ENCODE measurements at places on chromosomes 7 and 10.

DNA sequence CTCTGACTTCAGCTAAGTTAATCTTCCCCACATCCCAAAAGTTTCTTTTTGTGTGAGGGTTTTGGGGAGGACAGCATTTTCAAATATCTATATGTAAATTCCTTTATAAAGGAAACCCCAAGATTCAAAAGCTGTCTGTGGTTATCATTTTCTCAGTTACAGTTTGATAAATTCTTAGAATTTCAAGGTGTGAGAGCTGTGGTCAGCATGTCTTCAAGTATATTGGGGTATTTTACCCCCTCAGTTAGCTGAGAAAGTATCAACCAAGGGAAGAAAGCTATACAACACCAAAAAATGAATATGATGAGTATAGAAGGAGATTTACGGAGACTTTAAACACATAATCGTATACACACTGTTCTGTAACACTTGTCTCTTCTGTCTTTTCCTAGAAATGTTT is 109.2 kb downstream of the SND1 start:
- no peak for DNase-seq

DNA sequence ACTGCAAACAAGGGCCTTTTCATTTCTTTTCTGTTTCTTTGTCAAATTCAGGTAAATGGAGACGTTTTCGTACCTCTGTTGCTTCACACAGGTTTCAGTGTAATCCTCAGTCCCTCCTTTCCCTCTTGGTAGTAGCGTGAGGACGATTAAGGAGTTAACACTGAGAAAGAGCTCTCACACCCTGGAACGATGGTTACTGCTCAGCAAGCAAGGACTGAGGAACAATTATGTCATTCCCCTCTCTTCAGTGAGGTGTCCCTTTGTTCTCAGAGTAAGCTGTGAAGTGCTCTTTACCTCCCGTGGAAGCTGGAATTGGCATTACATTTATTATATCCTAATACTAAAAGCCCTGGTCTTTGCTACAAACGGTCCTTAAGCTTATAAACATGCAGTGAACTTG is 95.9 kb downstream of the FANK1 start:
- DNase-seq: no peak

DNA sequence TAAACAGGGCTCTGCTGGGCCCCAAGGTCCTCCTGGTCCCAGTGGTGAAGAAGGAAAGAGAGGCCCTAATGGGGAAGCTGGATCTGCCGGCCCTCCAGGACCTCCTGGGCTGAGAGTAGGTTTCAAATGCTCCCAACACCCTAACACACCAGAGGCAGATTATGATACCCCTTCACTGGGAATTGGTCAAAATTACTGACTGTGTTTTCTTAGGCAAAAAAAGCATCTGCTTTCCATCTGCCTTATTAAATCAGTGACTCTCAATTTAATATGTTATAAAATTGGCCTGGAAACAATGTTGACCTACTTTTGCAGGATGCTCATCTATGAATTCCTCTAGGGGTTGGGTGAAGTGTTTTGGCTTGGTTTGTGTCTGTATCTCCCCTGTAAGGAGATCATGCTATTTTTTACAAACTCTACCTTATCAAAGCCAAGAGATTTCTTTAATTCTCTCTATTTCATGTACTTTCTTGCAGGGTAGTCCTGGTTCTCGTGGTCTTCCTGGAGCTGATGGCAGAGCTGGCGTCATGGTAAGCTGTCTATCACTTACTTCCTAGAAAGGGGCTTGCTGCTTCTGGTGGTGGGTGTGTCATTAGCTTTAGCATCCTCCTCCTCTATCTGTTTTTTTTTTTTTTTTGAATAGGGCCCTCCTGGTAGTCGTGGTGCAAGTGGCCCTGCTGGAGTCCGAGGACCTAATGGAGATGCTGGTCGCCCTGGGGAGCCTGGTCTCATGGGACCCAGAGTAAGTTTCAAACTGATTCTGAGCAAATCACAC is 15.9 kb downstream of the COL1A2 start:
- no peak for DNase-seq

DNA sequence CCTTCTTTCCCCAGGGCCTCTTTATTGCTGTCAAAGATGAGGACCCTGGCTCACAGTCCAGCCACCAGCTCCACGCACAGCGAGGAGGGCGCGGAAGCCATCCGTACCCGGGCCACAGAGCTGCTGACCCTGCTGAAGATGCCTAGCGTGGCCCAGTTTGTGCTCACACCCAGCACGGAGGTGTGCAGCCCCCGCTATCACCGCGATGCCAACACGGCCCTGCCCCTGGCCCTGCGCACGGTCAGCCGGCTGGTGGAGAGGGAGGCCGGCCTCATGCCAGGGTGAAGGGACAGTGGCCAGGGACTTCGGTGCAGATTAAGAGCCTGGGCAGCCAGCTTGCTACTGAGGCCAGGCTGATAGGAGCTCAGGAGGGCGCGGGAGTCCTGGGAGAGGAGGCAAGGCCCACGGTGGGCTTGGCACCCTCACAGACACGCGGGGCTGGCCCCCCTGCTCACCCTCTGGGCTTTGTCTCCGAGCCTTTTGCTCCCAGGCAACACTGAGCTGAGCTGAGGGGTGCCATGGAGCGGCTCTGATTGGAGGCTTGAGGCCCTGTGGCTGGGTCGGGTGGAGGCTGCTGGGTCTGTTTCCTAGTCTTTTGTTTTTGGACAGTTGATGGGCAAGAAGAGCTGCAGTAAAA is 15.8 kb downstream of the AP5Z1 start:
- no peak for DNase-seq

DNA sequence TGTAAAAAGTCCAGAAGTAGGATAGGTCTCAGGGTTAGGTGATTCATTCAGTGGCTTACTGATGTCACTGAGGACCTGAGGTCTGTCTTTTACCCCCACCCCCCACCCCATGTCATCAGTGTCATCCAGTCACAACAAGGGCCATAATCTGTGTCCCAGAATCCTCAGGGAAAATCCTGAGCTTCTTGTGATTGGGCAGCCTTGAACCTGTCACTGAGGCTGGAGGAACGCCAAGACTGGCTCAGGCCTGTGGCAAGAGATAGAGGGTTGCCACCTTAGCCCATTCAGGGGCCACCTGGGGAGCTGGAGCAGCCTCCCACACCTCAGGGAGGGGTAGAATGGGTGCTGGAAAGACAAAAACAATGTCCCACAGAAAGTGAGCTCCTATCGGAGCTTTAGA is 29.7 kb downstream of the NUB1 start:
- DNase-seq: no peak

DNA sequence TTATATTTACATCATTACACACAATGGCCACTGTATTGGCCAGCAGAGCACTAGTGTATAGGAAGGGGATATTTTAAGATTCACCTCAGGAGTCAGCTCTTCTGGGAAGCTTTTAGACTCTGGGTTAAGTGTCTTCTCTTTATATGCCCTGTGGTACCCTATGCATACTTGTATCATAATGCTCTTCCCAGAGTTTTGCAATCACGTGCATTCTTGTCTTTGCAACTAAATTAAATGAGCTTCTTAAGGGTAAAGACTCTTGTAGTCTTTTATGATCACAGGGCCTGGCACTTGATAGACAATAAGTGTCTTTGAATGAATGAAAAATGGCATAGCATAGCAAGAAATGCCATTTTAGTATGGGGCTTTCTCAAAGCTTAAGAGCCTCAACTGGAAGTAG is 35.4 kb upstream of the ARMS2 start:
- no peak for DNase-seq

GRCh38 chr7:5177060-5177459 is 13.0 kb upstream of the WIPI2 start:
- no peak for DNase-seq

- DNase-seq: no peak
These were observed 129.0 kb downstream of the INHBA start for GRCh38 chr7:41573862-41574261.

- peak; percentile 2 for DNase-seq
These were observed 32.1 kb upstream of the MDFIC start for GRCh38 chr7:114889646-114890285.

DNA sequence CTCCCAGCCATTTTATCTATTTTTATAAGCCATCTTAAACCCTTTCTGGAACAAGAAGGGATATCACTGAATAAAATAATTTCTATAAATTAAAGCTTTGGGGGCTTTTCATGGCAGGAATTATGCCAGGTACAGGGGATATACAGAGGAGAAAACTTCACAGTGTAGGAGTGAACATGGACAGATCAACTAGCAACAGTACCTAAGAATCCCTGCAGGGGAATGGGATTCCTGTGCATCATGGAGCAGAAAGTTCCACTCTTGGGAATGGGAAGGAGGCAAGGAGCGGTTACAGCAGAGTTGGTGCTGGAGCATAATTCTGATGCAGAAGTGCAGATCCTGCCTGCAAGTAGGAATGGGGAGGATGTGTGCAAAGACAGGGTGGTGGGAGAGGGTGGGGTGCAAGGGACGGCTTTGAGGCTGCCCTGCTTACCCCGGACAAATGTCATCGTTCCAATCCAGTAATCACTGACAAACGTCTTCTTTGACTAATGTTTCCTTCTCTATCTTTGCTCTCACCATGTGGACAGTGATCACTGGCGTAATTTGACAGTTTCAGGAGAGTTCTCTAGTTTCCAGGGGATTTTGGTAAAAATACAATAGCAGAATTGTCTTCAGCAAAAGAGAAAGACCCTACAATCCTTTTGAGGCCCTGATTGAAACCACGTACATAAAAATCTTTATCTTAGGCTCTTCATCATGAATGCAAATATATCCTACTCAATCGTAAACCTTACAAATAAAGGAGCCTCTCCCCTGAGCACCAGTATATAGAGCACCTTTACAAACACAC is 196.7 kb downstream of the HECW1 start:
- no peak for DNase-seq

- DNase-seq: no peak
These were observed 20.0 kb downstream of the ARHGAP21 start for GRCh38 chr10:24703700-24704099.

GRCh38 chr10:11104772-11105675 is 87.4 kb downstream of the CELF2 start:
- peak; percentile 14 for DNase-seq

- DNase-seq: no peak
These were observed 483.0 kb upstream of the SORCS1 start for GRCh38 chr10:107647462-107647861.

- no peak for DNase-seq
These were observed 52.7 kb upstream of the BTRC start for GRCh38 chr10:101301111-101301731.

DNA sequence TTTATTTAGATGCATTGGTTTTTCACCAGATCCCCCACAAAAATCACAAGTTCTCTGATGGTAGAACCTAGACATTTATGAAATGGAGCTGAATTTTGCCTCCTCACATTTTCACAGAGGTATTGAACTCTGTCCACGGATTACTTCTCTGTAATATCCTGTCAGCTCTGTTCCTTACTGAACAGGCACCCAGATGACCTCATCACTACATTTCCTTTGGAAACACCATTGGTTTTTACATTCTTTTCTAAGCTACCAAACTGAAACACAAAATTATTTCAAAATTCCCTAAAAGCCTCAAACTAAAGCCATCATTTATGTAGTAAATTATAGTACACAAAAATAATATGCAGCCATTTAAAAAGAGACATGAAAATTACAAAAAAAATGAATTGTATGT is 98.3 kb upstream of the KCNIP2 start:
- no peak for DNase-seq

DNA sequence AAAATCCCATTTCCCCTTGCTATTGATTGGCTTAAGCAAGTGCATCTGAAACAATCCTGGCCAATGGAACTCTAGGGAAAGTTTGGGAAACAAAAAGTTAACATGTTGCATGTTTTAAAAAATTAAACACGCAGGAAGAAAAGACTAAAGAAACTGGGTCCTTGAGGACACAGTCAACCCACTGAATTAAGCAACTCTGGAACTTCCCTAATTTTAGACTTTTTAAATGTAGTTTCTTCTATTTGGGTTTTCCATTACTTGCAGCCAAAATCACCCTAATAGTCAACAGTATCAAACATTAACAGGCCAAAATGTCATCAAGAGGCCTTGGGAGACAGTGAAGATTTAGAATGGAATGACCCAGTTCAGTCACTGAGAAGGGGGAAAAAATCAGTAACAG is 40.6 kb downstream of the OSBPL3 start:
- DNase-seq: no peak

GRCh38 chr7:129952086-129952652 is 591 bp downstream of the UBE2H start:
- DNase-seq: peak; percentile 28

GRCh38 chr10:28644647-28645046 is 32.7 kb upstream of the BAMBI start:
- DNase-seq: no peak

GRCh38 chr10:83987216-83987615 is 152.1 kb upstream of the GHITM start:
- DNase-seq: no peak

GRCh38 chr7:40848541-40849221 is 713.9 kb downstream of the SUGCT start:
- DNase-seq: no peak

- DNase-seq: no peak
These were observed 1.3 kb upstream of the SCD start for GRCh38 chr10:100345570-100346330.

DNA sequence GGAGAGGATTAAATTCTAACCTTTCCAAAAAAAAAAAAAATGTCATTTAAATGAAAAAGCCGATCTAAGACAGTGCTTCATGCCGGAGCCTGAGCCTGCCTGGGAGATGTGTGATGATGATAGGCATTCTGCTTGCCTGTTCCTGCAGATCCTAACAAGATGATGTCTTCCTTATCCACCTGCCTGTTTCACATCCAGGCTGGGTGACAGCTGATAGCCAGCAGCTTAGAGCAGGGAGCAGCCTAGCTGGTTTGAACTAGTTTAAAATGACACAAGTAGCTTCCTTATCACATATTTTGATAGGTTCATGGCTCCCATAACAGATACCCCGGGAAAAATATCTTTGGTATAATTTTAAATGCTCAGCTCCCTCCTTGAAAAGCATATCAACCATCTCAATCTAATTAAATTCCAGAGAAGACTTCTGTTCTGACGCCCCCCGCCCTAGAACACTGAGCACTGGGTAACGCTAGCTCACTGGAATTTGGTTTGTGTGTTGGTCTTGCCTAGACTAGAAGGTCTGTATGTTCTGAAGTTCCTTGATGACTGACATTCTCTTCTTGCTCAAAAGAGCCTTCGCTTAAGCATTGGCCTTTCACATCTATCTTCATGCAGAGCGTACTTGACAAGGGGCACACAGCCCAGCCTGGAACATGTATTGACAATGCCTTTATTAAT is 96.9 kb upstream of the FGFR2 start:
- no peak for DNase-seq

GRCh38 chr7:107579554-107579884 is 527 bp upstream of the BCAP29 start:
- no peak for DNase-seq

DNA sequence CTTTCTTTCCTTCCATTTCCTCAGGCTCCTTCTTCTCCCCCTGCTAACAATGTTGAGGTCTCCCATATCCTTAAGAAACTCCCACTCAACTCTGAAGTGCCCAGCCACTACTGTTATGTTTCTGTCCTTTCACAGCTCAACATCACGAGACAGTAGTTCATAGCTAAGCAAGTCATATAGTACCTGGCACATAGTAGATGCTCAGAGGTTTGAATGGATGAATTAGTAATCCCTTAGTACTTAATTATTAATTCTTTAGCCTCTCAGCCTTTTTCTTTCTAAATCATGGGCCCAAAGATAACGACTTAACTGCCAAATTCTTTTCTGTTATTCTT is 22.6 kb downstream of the CSGALNACT2 start:
- DNase-seq: no peak
